ENCODE measurements at places on chromosomes 13 and 19.

DNA sequence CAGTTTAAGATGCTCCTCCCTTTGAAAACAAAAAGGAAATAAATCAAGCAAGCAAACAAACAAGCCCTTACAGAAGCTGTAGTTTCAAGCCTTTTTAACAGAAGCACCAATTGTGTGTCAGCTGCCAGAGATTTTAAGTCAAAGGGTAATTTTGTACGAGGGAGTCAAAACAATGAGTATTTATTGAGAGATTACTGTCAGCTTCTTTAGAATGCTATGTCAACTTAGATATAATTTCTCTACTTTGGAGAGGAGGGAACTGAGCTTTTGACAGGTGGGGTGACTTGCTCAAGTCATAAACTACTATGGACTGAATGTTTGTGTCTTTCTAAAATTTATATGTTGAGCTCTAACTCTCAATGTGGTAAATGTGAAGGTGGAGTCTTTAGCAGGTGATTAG, 10.5 kb upstream of the CBY2 start:
- no peak for DNase-seq

DNA sequence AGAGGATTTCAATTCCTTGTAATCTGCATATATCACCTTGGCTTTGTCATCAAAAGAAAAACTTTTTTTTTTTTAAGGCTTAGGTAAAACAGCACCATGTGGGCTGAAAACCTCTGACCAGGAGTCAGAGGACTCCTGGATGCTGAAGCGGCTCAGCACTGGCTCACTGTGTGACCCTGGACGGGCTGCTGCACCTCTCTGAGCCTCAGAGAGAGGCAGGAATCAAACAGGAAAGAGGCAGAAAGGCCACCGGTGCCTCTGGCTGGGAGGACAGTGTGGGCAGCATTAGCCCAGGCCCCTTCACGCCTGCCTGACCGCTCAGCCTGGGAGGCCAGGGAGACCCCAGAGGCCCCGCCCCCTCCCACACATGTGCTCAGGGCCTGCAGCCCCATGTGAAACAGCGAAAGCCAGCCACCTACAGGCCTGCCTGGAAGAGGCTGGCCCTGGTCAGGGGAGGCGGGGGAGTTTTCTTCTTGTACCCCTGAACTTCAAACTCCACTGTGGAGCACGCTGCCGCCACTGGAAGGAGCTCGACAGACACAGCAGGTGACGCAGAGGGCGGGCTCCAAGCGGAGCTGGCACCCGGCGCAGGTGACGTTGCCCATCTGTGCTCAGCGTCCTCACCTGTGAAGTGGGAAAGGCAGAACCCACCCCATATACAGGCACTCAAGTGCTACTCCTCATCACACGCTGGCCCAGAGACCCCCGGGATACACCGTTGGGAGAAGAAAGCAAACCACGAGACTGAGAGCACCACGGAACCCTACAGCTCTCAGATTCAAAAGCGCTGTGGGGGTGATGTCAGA, 39.7 kb downstream of the MLLT1 start:
- no peak for DNase-seq

GRCh38 chr13:82636119-82636518, 1246.2 kb downstream of the SLITRK1 start:
- no peak for DNase-seq

DNA sequence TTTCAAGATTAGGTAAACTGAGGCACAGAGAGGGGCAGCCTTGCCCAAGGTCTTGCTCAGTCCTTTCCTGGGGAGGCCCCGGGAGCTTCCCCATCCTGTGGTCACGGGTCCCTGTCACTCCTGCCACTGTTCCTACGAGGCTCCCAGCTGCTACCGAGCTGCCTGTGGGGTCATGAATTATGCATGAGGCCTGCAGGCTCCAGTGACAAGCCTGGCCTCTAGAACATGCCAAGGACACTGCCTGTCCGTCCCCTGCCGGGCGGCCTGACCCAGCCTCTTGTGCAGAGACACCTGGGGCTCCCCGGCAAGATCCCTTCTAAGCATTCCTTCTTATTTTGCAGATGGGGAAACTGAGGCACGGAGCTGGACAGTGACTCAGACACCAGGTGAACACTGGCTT, 2.7 kb downstream of the FCHO1 start:
- no peak for DNase-seq

DNA sequence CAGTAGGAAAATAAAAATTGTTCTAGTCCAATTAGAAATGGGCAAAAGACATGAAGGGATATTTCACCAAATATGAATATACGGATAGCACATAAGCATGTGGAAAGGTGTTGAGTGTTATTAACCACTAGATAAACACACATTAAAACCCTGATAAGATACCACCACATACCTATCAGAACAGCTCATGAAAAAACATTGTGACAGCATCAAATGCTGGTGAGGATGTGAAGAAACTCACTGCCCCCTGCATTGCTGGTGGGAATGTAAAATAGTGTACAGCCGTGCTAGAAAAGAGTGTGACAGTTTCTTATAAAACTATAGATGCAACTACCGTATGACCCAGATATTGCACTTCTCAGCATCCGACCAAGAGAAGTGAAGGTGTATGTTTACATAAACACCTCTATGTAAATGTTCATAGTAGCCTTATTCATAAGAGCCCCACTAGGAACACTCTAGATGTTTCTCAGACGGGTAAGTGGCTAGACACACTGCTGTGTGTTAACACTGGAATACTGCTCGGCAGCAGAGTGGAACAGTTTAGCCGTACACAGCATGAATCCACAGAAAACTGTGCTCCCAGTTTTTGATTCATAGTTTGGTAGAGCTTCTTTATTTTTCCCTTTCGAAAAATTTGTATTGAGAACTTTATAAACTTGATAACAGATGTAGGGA, 321.1 kb downstream of the MYO16 start:
- no peak for DNase-seq

DNA sequence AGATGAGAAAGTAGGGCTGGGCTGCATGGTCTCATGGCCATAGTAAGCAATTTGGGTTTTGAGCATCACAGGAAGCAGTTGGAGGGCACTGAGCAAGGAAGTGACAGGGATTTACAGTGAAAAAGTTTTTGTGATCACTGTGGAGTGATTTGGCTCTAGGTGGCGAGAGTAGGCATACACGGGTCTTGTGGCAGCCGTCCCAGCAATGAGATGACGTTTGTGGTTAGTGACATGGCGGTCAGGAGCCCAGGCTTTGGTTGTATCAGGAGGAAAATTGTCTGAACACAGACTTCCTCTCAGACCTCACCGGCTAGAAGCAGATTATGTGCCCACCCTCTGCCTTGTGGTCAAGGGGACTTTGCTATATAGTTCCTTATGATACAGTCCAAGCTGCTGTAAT, 3.3 kb downstream of the ZNF444 start:
- no peak for DNase-seq

DNA sequence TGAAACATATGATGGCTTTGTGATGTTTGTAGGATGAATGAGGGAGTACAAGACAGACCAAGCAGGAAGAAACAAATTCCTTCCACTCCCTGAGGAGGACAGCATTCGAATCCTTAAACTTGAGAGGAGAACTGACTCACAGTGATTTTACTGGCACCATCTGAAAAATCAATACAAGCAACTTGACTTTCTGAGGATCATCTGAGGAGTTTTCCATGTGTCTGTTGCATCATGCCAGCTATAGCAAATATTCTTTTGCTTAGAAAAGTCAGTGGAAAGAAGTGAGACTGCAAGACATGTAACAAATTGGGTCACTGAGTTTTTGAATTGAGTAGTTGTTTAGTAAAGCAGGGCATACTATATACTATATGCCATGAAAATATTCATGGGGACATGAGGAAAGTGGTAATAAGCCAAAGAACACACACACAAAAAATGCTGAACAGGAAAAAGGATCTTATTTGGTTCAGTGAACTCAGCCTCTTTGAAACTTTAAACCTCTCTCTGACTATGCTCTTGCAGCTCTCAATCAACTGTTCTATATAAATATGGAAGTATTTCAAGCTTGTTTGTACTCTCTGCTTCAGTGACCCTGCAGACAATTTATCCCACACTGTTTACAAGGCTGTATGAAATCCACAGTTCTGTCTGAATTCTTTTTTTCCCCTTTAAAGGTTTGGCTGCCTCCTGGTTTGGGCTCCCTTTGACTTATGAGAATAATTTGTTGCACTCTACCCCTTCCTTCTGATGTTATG, 35.5 kb downstream of the SERTM1 start:
- DNase-seq: no peak

DNA sequence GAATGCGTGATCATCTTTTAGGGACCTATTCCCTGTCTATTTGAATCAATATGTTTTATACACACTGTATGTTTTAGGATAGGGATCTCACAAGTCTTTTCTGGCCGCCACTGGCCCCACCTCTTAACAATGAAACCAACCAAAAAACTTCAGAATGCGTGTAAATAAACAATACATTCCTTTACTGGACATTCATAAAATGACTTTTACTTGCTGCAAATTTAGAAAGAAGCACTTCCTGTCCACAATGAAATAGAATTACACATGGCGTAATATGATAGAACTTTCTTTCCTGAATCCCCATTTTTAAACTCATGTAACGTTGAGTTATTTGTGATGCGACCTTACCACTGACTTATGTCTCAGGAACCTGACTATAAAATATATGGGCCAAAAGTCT, 233.6 kb downstream of the SLITRK6 start:
- DNase-seq: no peak

- DNase-seq: no peak
Measured at GRCh38 chr13:24851546-24851945, 87.6 kb downstream of the RNF17 start.

DNA sequence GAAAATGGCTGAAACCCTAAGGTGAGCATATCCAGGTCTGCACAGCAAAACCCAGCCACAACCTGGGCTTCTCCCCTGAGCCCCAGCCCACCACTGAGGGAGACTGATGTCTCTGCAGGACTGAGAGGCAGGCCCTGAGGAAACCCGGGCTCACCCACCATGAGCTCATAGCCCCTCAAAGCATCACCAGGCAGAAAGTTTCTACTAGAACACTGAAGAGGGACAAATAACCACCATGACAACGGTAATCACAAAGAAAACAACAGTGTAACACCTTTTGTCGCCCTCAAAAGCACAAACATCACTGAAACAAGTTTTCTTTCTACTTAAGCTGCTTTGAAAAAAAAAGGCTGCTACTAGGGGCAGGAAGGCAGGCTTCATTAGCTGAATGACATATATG, 29.8 kb downstream of the TSHZ3 start:
- no peak for DNase-seq

DNA sequence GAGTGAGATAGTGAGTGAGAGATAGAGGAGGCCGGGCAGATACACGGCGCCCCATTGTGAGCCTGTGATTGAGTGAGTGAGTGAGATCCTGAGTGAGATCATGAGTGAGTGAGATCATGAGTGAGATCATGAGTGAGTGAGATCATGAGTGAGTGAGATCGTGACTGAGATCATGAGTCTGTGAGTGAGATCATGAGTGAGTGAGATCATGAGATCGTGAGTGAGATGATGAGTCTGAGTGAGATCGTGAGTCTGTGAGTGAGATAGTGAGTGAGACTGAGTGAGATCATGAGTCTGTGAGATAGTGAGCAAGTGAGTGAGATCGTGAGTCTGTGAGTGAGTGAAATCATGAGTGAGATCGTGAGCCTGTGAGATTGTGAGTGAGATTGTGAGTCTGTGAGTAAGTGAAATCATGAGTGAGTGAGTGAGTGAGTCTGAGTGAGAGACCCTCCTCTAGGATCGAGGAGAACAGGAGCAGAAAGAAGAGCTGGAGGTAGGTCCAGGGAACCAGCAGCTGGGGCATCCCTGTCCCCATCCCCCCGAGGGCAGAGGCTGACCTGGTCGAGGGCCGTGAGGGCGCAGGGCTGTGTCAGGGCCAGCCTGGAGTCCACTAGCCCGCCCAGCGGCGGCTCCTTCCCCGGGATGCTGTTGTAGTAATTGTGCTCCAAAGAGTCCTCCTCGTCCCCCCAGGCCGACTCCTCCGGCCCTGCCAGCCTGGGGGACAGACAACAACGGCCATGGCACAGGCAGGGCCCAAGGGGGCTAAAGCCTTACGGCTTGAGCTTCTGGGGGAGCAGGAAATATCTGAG, 25.4 kb upstream of the C2CD4C start:
- no peak for DNase-seq

DNA sequence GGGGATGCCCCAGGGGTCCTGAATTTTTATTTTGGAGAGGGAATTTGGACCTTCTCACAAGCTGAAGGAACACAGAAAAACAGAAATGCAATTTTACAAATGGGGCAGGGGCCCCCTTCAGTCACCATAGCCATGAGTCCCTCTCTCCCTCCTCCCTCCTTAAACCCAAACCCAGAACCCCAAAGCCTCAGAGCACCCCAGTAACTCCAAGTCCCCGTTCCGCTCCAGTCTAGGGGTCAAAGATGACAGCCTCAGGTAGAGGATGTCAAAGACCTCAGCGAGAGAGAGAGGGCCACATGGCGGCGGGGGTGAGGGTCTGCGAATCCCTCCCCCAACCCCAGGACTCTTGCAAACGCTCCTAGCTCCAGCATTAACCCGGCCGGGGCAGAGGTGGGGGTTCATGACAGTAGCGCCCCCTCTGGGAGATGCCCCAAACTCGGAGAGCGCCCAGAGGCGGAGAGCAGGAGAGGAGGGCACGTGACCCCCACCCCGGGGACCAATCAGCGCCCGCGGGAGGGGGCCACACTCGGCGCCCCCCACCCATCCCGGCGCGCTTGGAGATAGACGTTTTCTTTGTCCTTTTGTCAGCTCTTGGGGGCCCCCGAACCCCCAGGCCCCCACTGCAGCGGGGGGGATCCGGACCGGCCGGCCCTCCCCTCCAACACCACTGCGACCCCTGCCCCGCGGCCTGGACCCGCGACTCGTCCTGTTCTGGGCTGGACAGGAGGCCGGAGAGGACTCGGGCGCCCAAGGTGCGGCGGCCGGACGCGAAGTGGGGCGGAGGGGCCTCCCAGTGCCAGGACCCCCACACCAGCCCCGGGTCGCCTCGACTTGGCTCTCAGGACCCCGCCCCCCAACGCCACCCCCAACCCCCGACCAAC, 20.8 kb upstream of the SEMA6B start:
- DNase-seq: no peak

DNA sequence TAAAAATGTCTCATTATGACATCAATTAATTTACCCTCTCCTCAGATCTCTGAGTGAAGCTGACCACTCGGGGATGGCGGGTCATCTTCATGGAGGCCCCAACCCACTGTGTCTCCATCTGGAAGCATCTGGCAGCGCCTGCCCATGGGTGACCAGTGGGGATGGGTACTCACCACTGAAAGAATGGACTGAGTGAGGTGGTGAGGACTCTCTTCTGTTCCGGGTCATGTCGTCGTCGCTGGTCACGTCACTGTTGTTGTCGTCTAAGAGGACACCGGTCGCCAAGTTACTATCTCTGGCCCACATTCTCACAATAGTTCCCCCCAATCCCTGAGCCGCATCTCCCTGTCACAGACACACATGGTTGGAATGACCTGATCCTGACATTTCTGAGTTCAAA, 17.1 kb downstream of the PEG3 start:
- no peak for DNase-seq

DNA sequence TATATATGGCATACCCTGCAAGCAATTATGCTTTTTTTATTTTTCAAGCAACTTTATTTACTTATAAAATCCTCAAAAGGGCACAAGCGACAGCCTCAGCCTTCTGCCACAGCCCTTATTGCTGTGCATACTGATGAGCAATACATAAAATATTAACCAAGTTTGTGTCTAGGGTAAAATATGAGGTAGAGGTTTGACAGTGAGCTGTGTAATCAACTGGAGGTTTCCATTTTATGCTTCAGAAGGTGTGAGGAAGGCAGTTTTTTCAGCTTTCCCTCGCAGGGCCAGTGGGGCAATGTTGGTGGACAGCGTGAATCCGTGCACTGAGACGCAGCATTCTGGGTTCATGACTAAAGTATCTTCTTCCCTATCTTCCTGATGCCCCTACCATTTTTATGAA, 310.4 kb downstream of the IRS2 start:
- no peak for DNase-seq
